ENCODE measurements at places on chromosomes 7 and 10.

- DNase-seq: no peak
Measured at GRCh38 chr7:130294314-130294713, 1.4 kb downstream of the CPA4 start.

- no peak for DNase-seq
Measured at GRCh38 chr10:3532644-3533043, 252.4 kb downstream of the KLF6 start.

DNA sequence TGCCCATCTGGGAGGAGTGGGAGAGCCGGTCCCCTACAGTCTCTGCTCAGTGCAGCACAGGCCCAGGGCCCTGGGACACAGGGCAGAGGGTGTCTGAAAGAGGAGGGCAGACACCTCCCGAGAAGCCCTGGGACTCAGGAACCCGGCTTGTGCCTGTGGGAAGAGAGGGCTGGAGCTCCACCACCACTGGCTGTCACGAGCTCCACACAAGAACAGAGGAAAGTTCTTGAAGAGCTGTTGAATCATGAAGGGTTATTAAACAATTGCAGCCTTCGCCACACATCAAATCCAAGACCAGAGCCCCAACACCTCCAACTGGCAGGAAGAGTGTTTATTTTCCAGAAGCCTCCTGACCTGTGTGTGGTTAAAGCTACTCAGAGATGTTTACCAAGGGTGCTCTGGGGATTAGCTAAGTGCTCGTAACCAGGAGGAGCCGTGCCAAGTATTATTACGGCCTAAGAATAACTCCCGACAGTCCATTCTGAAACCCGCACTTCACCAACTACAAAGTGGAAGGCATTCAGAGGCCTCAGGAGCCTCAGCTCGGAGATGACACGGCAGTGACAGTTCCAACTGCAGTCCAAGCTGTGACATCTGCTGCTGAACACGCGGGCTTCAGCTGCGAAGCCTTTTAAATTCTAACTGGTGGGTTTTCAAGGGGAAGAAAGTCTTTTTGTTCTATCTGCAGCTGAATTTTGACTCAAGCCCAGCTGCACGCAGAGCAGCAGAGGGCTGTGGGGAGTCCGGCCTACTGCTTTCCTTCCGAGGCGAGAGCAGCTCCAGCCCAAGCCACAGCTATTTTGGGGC is 75.1 kb downstream of the MAD1L1 start:
- DNase-seq: no peak

DNA sequence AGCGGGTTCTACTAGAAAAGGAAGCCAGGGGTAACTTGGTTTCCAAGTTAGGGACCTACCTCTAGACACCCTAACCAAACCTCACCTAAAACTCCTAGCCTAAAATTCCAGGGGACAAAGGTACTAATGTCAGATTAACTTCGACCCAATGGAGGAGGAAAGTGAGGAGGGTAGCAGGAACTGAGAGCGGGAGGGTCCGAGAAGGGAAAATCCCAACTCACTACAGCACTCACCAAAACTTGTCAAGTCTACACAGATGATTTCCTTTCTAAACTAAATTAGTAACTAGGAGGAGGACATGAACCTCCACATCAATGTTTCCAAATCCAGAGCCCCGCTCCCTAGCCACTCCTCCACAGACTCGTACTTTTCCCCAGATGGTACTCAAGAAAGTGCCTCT is 22.6 kb downstream of the CHCHD3 start:
- no peak for DNase-seq

DNA sequence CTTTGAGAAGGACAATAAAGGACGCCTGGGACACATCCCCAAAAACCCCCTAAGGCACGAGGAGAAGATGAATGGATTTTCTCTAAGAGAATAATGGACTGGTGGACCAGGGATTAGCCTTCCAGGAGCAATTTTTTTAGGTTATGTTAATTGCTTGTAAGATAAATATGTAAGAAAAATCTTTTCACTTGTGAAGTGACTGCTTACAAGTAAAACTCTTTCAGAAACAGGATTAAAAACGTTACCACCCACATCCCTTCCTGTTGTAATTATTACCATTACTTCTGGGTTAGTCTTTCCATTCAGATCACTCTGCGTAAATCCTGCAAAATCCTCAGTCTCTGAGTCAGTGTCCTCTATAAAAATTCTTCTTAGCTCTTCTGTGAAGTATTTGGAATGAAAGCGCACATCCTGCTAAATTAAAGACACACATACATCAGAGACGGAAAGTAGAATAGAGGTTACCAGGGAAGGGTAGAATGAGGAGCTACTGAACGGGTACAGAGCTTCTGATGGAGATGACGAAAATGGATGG is 34.3 kb downstream of the CDCA7L start:
- no peak for DNase-seq

DNA sequence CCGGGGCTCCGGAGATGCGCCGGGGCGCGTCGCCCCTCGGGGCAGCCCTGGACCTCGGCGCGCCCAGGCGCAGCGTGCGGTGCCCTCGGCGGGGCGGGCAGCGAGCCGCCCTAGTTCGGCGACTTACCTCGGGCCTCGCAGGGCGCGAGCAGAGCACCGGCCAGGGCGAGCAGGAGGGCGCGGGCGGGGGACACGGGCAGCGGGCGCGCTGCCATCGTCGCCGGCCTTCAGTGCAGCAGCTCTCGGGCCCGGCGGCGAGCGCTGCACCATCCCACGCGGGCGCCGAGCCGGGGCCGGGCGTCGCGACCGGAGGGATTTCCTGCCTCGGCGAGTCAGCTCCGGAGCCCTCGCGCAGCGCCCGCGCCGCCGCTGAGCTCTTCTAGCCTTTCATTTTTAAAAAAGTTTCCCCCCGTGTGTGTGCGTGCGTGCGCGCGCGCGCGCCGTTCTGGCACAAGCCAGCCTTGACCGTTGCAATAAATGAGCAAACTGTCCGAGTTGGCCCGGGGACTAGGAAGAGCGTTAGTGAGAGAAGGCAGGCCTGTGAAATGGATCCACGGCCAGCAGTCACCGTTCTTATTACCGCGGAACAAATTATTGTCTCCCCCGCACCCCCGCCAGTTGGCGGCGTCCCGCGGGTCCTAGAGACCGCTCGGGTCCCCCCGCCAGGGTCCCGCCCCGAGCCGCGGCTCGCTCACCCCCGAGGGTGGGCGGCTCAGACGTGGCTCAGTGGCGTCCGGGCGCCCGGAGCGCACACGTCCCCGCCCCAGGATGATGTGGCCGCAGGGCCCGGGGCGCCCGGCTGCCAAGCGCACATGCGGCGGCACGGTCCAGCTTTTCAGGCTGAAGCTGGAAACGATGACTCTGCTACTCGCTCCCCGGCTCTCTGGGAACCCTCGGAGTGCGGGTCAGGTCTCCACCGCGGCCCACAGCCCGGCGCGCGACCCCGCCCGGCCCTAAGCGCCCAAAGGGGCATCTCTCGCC is at the start of gene ADAM12:
Gene ADAM12, minus strand, starts transcription at position 547 of the 981 bp plus-strand sequence. Its CDS starts 332 bp downstream, at position 215.
- DNase-seq: no peak

GRCh38 chr7:40008223-40008815 is 58.3 kb downstream of the CDK13 start:
- no peak for DNase-seq

GRCh38 chr7:19026888-19027287 is 90.5 kb downstream of the TWIST1 start:
- DNase-seq: no peak

- DNase-seq: no peak
Measured at GRCh38 chr7:50782375-50783208, at the start of gene GRB10. GRB10 (minus strand) TSS chr7:50782896; CDS start chr7:50732322, 50,574 bp downstream.

- DNase-seq: no peak
Measured at GRCh38 chr7:145511004-145511403, 605.6 kb upstream of the CNTNAP2 start.

DNA sequence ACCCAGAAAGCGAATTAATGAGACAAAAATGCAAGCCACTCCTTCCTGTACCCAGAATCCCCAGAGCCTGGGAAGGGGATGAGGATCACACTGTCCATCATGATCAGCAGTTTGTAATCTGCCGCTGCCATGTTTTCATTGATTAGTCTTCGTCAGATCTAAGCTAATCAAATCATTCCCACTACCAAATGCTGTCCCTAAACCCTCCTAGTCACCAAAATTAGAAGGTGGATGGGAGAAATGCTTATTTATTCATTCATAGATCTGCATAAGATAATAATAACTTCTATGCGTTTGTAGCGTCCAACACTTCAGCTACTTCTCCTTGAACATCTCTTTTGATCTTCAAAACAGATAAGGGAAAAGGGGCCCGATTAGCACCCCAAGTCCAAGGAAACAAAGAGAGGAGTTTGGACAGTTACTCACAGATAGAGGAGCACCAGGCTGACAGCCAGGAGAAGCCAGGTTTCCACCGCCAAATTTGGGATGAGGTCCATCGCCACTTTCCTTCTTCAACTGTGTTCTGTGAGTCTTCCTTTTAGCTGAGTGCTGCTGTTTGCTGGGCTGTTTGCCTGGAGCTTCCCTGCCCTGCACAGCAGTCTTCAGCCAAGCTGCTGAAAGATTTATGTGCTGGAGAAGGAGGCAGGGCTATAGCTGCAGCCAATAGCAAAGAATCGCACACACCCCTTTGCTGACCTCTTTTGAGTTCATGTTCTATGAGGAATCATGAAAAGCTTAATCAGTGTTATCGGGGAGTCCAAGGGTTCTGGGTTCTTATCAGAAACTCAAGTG is at the start of gene CYP3A5:
Gene CYP3A5, minus strand, starts transcription at position 597 of the 792 bp plus-strand sequence. Its CDS starts 100 bp downstream, at position 497.
- DNase-seq: no peak

DNA sequence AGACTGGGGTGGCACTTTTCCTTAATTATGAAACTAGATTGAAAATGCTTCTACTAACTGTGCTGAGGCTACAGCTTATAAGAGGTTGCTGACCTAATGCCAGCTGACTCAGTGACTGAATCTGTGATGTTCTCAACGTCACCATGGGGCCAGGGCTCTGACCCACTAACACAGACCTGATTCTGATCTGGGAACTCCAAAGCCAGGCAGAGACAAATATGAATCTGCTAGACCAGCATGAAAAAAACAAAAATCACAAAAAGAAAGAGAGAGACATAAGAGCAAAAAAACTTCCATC is 16.1 kb downstream of the USP6NL start:
- no peak for DNase-seq

GRCh38 chr10:121452581-121452980 is 145.7 kb downstream of the FGFR2 start:
- no peak for DNase-seq

- DNase-seq: no peak
Measured at GRCh38 chr10:36778651-36779050, 346.7 kb upstream of the ANKRD30A start.

GRCh38 chr10:12394241-12395033 is 45.1 kb downstream of the CAMK1D start:
- DNase-seq: no peak

GRCh38 chr10:122476333-122476695 is 15.0 kb downstream of the HTRA1 start:
- DNase-seq: no peak

DNA sequence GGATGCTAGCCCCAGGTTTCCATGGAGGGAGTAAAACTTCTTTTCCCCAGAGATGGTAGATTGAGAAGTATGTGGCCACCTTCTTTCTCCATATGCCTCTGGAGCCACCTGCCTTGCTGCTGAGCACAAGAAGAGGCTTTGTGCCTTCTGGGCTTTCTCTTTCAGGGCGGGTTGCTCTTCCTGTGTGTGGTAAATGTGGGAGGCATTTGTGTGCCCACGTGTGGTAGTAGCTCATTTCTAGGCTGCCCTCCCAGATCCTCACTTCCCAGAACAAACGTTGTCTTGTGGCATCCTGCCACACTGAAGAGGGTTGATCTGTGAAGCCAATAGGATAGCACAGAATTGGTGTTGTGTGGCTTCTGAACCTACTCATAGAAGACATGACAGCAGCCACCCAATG is 342.0 kb upstream of the PODXL start:
- DNase-seq: no peak

DNA sequence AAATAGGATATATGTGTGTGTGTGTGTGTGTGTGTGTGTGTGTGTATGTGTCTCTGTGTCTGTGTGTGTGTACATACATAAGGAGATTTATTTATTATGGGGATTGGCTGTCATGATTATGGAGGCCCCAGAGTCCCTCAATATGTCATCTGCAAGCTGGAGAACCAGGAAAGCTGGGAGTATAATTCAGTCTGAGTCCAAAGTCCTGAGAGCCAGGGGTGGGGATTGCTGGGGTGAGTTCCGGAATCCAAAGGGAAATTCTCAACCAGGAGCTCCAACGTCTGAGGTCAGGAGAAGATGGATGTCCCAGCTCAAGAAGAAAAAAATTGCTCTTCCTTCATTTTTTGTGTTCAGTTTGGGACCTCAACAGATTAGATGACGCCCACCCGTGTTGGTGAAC is 50.7 kb upstream of the PLPP4 start:
- no peak for DNase-seq

- no peak for DNase-seq
Measured at GRCh38 chr10:123796736-123797135, 94.9 kb downstream of the CPXM2 start.

All from stimulated activated CD8-positive, alpha-beta memory T cell treated with anti-CD3 and anti-CD28 coated beads, Interleukin-4, amount 100 ng/mL, for 1 hour (primary cell).